C1 segment of cervical spinal cord (tissue), 14 donors: ENCODE measurements at places on chromosomes 1 and 21.

DNA sequence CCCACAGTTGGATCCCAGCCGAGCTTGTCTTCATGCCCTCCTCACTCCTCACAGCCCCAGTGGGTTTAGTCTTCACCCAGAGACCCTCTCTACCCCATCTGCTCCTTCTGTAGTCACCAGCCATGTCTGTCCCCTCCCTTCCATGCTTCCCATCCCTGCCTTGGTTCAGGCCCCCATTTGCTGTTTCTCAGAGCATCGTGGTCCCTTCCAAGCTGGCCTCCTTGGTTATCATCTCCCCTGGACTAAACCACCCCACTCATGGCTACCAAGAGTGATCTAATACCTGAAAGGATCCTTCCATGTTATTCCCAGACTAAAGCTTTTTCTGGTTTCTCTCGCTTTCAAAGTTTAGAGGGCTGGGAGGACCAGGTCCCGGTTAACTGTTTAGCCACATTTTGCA, 8.3 kb downstream of the CNIH3 start:
- no peak for DNase-seq

- DNase-seq: no peak
Observed at GRCh38 chr1:246306415-246307037, 200.6 kb downstream of the SMYD3 start.

GRCh38 chr1:90162216-90162615, 167.3 kb downstream of the ZNF326 start:
- DNase-seq: no peak

- DNase-seq: no peak
Observed at GRCh38 chr1:172083191-172083590, 241.9 kb downstream of the DNM3 start.

GRCh38 chr1:69479734-69480133, 88.0 kb upstream of the LRRC7 start:
- DNase-seq: no peak

- no peak for DNase-seq
Observed at GRCh38 chr1:222057162-222057561, 315.3 kb upstream of the DUSP10 start.

DNA sequence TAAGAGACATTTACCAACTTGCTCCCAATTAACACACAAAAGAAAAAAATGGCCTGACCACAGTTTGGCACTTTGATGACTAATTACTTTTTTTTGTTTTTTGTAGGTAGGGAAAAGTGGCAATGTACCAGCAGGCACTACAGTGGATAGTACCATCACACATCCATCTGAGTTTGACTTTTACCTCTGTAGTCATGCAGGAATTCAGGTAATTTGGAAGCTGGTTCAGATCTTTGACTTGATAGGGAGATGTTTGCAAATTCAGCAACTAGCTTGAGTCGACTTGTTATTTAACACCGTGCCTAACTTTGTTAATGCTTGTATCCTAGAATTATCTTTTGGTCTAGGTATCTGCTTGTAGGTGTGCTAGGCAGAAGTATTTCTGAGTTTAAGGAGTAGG, 33.0 kb upstream of the AGO1 start:
- no peak for DNase-seq

- no peak for DNase-seq
Observed at GRCh38 chr1:1794999-1795398, 16.7 kb upstream of the NADK start.

- DNase-seq: no peak
Observed at GRCh38 chr1:14320518-14320917, 278.0 kb upstream of the KAZN start.

DNA sequence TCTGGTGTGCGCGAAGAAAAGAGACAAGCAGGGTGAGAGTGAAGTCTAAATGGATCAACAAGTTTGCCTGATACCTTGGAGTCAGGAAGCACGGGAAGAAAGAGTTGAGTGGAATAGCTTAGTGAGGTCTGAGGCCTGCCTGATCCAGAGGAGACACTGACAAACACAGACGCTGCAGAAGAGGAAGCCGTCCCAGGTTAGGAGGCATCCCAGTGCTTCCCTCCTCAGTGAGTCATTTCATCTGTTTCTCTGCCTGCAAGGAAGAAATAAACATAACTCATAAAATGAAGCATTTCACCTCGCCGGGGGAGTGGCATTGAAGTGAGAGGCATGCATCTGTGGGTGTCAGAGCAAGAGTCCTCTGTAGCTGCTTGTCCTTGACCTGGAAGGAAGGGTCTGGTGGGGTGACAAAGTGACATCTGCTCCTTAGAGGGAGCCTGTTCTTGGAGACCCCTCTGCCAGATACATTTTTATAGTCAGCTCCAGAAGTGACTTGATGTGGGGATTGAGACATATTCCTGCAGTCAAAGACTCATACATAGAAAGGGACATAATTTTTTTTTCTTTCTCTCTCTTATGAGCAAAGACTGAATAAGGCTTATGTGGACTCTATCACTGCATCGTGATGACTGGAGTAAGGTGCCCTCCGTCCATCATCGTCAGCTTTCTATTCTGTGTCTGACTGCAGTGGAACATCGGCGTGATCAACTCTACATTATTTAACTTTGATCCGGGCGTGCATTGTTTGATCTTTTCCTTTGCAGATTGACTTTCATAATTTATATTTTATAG, 256.7 kb downstream of the KIF26B start:
- no peak for DNase-seq

- DNase-seq: no peak
Observed at GRCh38 chr1:94530373-94530878, 11.1 kb downstream of the F3 start.
